ENCODE measurements at places on chromosomes 12 and 14.

DNA sequence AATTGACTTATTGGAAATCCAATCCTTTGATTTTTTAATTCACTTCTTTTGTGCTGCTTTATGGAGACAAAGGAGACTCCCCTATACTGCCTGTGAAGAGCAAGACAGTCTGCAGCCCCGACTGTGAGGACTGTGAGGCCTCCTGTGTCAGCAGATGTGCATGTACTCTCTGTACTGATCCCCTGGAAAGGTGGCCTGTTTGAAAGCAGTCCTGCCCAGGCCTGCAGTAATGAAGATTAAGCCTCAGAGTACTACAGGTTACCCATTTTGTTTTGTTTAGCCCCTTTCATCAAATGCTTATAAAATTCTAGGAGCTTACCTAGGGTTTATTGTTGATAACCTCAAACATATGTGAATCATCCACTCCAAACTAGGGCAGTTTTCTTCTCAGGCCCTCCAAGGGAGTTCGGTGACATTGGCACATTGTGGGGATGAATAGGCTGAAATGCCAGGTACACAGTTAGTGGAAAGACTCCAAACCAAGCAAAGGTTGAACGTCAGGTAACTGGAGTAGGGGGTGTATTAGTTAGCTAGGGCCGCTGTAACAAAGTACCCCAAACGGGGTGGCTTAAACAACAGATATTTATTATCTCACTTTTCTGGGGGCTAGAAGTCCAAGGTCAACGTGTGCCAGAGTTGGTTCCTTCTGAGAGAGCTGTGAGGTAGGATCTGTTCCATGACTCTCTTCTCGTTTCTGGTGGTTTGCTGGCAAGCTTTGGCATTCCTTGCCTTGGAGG is 208.7 kb upstream of the BCL2L14 start:
- DNase-seq: no peak

GRCh38 chr14:104353921-104354701 is 215.7 kb downstream of the KIF26A start:
- no peak for DNase-seq

- DNase-seq: no peak
Observed at GRCh38 chr14:52902971-52903619, 47.8 kb downstream of the FERMT2 start.

- no peak for DNase-seq
Observed at GRCh38 chr14:77212943-77213678, 31.5 kb downstream of the TMEM63C start.

DNA sequence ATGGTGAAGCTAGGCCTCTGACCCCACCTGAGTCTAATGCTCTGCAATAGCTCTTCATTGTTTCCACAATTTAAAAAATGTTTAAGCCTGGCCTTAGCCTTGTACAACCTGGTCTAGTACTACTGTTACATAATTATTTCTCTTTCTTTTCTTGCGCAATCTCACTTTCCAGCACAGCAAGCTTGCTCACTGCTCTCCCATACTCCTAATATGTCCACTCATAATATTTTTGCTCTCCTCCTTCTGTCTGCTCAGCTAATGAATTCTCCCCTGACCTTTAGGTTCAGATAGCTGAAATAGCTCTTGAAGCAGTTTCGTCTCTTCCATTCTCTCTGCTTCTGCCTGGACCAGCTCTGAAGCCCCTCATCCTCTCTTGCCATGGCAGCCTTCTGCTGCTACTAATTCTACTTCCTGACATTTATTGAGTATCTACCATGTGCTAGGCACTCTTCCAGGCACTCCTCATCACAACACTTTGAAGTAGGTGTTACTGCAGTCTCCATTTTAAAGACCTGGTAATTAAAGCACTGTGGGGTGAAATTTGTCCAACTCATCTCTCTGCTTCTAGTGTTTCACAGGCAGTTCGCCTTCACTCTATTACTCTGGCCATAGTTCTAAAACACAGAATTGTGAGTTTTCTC is 2.8 kb upstream of the SLC48A1 start:
- DNase-seq: no peak

GRCh38 chr14:90900476-90901083 is 84.3 kb upstream of the TTC7B start:
- DNase-seq: no peak

GRCh38 chr14:105093431-105094192 is 28.4 kb upstream of the GPR132 start:
- no peak for DNase-seq

DNA sequence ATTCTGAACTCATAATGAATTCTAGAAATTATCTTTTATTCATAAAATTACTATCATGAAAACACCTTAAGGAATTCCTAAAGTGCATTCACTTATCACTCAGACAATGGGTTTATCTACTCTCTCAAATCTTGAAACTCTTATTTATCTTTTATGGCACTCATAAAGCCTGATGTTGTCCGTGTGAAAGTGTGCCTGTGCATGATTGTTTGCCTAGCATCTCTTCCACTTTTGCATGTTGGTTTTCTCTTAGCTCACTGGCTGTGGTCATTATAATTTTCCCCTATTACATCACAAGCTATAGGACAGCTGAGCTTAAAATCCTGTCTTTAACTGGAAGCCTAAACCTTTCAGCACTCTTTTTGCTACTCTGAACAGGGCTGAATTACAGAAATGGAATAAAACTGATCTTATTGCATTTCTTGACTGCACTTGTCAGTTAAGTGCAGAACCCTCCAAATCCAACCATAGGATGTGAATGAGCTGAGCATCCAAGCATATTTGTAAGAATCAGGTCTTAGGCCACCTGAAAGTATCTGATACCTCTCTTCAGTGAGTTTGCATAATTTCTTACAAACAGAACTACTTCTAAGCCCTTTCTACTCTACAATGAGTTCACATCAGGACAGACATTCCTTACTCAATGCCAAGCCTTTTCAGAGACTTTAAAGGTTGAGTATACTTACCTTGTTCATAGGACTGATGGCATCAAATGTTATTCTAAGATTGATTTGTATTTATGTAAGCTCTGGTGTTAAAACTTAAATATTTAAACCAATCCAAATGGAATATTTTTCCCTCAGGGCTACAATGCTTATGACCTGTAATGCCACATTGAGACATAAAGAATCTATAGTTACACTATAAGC is 221.2 kb upstream of the KITLG start:
- DNase-seq: no peak

DNA sequence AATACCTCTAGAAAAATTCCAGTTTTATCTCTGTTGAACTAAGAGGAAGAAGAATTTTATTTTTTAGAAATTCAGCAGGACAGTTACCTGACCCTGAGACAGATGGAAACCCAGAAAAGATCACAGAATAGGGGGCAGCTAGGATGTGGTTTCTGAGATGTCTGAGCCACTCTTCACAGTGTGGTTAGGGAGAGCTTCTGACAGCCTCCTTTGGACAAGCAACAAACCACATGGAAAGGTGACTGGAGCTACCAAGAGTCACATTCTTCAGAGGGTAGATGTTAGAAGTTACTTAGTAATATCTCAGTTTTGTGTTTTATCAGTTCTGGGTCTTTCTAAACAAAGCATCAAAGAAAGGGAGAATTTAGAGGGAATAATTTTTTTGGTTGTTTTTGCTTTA is 117.3 kb upstream of the NAP1L1 start:
- no peak for DNase-seq

DNA sequence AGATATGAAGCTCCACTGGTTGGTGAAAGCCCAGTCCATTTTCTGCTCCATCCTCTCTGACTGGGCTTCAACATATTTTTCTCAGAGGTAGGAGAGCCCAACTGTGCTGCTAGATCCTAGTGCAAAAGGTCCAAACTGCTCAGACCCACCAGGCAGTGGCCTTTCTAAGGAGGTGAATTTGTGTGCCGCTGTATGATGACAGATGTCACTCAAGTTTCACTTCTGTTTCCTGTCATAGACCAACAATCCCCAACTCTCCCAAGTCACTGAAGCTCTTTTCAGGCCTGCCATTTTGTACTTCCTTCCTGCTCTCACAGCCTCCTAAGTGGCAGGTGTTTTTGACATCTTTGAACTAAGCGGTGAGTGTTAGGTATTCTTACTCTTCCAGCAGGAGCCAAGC is 16.4 kb upstream of the RNASE4 start:
- no peak for DNase-seq

- DNase-seq: no peak
Observed at GRCh38 chr12:76590131-76590530, 30.6 kb upstream of the OSBPL8 start.

GRCh38 chr12:104738331-104738730 is 219.8 kb downstream of the SLC41A2 start:
- DNase-seq: no peak

GRCh38 chr14:59187802-59188460 is 536 bp upstream of the DAAM1 start:
- DNase-seq: no peak

- no peak for DNase-seq
Observed at GRCh38 chr12:106913456-106913855, 42.3 kb upstream of the TMEM263 start.

DNA sequence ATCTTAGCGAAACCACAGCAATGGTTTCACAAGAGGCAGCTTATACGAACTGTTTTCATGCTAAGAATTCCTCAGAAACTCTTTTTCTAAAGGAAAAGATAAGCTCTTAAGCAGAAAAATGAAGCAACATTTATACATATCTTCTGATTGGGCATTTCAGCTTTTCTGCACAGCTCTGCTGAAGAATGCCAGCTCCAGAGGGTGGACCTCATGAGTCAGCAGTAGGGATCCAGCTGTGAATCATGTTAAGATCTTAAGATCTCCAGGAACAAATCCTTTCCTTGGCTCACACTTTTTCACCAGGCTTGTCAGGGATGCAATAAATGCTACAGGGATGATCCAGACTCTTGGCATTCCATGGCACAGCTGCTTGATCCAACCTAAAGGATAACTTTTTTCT is 477.1 kb upstream of the CCDC196 start:
- DNase-seq: no peak

DNA sequence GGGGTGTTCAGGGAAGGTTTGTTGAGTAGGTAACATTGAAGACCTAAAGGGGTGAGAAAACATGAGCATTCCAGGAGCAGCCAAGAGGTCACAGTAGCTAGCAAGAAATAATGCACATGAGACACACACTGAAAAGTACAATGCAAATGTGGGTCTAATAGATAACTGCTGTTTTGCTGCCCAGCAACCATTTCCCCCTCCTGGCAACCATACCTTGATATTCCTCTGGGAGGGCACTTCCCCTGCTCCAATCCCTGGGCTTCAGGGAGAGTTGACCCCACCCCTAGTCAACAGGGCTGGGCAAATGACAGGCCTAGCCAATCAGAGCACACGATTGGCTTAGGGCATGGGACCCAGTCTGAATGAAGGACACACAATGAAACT is 8.5 kb upstream of the ACTN1 start:
- no peak for DNase-seq

- no peak for DNase-seq
Observed at GRCh38 chr14:99213101-99213500, 58.9 kb downstream of the BCL11B start.

- no peak for DNase-seq
Observed at GRCh38 chr12:131621701-131622421, 89.0 kb upstream of the SFSWAP start.

- no peak for DNase-seq
Observed at GRCh38 chr12:10540776-10541205, 35.1 kb downstream of the EIF2S3B start.

- no peak for DNase-seq
Observed at GRCh38 chr12:32025906-32026305, 66.7 kb downstream of the RESF1 start.

DNA sequence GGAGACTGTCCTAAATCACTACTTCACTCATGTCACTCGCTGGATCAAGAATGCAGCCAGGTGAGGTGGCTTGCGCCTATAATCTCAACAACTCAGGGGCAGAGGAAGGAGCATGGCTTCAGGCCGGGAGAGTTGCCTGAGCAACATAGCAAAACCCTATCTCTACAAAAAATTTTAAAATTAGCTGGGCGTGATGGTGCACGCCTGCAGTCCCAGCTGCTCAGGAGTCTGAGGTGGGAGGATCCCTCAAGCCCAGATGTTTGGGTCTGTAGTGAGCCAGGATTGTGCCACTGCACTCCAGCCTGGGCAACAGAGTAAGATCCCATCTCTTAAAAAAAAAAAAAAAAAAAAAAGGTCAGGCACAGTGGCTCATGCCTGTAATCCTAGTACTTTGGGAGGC is 5.9 kb downstream of the SMAGP start:
- DNase-seq: no peak

DNA sequence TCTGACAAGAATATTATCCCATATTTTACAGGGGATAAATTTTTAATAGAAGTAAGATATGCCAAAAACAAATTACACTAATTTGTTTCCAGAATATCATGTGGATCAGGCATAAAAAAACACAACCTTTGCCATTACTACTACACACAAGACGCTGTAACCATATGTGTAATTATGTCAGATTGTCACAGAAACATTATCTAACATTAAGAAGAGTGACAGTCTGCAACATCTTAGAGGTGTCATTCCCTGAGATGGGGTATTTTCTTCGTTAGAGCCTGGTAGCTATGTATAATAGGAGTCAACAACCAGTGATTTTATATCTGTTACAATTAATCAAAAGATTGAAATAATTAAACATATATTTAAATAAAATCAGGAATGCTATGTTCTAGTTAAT is 518.9 kb downstream of the RERGL start:
- no peak for DNase-seq

GRCh38 chr12:81957631-81958030 is 198.5 kb upstream of the PPFIA2 start:
- DNase-seq: no peak

DNA sequence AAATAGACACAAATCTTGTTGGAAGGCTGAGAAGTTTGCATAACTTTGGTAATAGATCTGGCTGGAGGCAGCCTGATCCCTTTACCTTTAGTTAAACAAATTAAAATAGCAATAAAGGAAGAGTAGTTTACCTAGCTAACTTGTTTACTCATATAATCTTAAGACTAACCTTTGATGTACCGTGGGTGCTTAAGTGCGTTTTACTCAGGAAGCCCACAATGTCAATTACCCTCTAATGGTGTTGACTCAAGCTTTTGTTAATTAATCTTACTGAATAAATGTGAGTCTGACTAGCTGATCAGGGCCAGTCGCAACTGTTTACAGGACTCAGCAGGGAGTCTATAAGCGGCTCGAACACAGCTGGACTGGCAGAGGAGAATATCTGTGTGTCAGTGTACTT is 51.5 kb downstream of the FAR2 start:
- no peak for DNase-seq

DNA sequence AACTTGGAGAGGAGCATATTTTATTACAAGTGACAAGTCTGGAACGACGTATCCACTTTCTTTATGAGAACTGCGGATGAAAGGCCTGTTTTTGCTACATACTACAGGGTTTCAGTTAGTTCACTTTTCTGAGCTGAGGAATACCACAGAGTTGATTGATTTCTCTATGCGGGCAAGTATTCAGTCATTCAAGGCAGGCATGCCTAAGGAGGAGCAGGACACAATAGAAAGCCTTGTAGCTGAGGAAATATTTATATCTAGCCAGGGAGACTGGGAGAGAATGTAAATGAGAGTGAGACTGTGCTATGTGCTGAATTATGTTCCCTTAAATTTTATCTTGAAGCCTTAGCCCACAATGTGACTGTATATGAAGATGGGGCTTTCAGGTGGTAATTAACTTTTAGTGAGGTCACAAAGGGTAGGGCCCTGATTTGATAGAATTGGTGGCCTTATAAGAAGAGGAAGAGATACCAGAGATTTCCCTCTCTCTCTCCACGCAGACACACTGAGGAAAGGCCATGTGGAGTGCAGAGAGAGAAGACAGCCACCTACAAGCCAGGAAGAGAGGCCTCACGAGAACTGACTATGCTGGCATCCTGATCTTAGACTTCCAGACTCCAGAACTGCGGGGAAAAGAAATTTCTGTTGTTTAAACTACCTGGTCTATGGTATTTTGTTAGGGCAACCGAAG is 459.0 kb upstream of the ATP2B1 start:
- DNase-seq: no peak

All from stimulated activated CD4-positive, alpha-beta T cell treated with anti-CD3 and anti-CD28 coated beads, Interleukin-1b, Interleukin-23, amount 100 ng/mL, for 1 hour (primary cell).